Hematopoietic multipotent progenitor cell treated with erythropoietin and hydrocortisone succinate and interleukin-3 and kit ligand, for 4 days (in vitro differentiated cells): ENCODE measurements at places on chromosomes 16 and 17.
A peak's percentile ranks its signal among the peaks of the same experiment; 100 is the strongest.

- no peak for DNase-seq
Measured at GRCh38 chr17:81987161-81987770, 9.8 kb downstream of the ASPSCR1 start.

GRCh38 chr16:88886845-88887521 lies 20.5 kb upstream of the PABPN1L start:
- no peak for DNase-seq

DNA sequence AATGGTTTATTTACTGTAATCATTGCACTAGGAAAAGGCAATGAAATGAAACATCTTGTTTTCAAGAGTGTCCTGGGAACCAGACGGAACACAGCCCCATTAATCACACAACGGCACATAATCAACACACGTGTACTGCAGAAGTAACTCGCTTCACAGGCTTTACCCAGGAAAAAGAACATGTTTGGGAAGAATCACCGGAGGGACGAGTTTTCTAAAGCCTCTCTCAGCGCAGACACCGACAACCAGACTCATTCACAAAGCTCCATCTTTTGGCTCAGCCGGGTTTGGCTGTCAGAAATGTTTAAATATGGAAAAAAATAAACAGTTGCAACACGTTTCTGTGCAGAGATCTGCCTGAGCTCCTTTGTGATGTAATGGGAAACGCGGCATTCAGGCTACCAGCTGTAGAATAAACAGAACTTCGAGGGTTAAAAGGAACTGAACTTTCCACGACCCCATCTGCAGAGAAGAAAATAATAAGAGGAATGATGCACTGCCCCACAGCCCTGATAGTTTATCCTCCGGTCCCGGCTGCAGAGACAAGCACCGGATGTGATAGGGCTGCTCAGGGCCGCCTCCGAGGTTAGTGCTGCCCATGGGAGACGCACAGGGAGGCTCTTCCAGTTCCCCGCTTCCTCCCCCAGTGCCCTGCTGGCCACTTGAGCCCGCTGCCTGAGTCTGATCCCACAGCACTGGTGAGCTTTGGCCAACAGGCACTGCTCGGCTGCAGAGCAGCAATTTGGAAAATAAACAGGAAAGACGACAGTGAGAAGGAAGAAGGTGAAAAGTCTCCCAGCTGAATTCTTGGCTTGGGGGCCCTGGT lies 119.8 kb downstream of the HIC1 start:
- peak; percentile 29 for DNase-seq

DNA sequence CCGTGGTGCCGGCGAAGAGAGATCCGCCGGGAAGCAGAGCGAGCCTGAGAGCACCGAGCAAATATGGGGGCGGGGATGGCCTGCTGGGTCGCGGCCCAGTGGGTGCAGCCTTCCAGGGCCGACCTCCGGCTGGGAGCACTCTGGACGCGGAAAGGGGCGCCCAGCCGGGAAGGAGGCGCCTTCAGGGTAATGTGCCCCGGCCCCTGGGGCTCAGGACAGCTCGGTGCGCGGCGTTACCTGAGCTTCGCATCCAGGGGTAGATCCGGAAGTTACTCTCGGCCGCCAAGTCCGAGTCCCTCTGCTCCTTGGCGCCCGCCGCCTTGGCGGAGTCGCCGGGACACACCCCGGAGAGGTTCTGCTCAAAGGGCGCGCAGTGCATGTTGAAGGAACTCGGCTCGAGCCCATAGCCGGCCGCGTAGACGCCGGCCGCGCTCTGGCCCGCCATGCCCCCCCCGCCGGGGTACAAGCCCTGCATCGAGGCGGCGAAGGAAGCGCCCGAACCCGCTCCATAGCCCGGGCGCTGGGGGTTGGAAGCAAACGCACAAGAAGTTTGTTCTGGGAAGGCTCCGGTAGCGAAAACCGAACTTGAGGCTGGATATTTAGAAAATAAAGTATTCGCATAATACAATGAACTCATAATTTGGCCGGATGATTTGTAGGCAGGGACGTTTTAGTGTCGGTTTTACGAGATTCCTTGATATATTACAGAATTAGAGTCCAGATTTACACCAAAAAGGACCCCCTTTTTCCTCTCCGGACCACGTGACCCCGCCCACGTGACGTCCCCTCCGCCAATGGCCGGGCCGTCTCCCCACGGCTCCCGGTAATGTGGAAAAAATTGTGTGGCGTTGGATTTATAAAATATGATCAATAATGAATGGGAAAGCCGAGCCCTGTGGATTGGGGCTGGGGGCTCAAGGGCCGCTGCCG lies at the start of gene HOXB7:
Gene HOXB7, minus strand, starts transcription at position 736 of the 930 bp plus-strand sequence. Its CDS starts 99 bp downstream, at position 637.
- peak; percentile 64 for DNase-seq

- DNase-seq, result peak; percentile 79
Measured at GRCh38 chr17:60390925-60391470, 935 bp downstream of the USP32 start.

DNA sequence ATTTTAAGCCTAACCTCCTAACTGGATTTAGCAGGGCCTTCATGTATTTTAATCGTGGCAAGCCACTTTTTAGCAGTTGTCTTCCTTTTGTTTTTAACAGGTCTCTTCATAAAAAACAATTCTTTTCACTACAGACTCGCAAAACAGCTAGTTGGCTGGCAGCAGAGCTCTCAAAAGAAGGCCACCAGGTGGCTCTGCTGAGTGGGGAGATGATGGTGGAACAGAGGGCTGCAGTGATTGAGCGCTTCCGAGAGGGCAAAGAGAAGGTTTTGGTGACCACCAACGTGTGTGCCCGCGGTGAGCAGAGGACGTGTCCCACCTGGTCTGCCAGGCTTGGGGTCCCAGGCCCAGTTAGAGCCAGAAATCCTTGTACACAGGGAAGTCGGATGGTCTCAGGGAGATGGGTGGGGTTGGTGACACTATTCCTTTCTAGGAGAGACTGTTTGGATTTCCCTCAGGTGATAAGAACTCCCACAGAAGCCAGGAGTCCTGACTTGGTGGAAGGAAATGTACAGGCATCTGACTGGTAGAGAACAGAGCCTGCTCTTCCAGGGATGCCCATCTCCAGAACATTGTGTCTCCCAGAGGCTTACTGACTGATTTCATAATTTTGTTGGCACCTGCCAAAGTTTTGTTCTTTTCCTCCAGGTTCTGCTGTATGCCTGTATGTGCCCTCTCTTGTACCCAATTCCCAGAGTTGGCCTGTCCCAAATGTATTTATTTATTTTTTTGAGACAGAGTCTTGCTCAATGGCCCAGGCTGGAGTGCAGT lies 14.9 kb upstream of the DDX19A start:
- DNase-seq, result peak; percentile 18

GRCh38 chr17:10177131-10177912 lies 21.1 kb downstream of the GAS7 start:
- no peak for DNase-seq

DNA sequence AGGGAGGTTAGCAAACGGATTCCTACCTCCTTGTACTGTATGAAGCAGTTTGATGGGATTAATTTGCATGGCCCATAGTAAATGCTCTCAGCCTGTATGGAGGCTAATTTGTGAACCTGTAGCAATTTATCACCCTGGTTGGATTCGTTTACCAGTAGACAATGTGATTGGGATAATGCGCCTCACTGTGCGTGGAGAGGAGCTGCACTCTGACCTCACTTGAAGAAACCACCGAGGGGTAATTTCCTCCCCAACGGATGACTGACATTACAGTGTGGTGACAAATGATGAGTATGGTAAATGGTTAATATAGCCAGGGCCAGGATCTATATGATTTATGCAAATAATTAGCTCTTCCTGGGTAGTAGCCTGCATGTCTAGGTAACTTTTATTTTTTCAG lies 479.1 kb upstream of the RBFOX1 start:
- DNase-seq, result no peak

GRCh38 chr16:19090916-19091315 lies 22.8 kb upstream of the ITPRIPL2 start:
- DNase-seq, result no peak

- peak; percentile 77 for DNase-seq
Measured at GRCh38 chr17:31535581-31535981, 144.1 kb downstream of the RAB11FIP4 start.

- DNase-seq, result no peak
Measured at GRCh38 chr17:40418428-40418706, 671 bp upstream of the TOP2A start.

DNA sequence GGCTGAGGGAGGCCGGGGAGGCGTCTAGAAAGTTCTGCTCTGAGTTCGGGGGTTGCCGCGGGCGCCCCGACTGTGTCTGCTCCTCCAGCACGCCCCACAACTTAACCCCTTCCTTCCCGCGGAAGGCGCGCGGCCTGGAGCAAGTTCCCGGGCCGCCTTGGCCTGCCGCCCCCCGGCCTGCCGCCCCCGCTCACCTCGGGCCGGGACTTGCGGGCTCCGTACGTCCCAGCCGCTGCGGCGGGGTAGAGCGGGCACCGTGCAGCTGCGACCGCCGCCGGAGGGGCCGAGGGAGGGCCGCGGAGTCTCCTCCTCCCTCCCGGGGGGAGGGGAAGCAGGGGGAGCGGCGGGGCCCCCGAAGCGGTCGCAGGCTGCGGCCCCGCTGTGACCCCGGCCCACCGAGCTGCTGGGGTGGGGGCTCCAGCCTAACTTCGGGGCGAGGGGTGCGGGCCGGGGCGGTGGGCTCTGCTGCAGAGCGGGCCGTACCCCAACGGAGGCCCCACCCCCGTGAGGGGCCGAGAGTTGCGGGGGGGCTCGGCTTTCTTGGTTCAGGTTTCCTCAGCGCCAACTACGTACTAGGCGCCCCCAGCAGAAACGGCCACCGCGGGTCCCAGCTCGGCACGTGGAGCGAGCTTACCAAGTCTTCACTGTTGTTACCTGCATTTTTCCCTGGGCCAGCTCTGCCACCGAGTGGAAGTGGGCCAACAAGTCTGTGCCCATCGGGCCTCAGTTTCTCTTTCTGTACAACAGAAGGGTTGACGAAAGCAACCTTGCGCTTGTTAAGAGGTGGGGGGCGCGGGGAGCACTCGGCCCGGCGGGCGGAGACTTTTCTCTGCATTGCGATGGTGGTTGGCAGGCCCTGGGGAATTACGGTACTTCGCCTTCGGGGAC lies at the start of gene CCDC102A:
Gene CCDC102A, minus strand, starts transcription at position 266 of the 888 bp plus-strand sequence. CDS start 7,394 bp downstream, outside the sequence.
- DNase-seq, result peak; percentile 47

- no peak for DNase-seq
Measured at GRCh38 chr16:75317101-75317522, 65.7 kb upstream of the BCAR1 start.

GRCh38 chr17:66841328-66841727 lies 6.4 kb downstream of the CACNG5 start:
- DNase-seq, result no peak

GRCh38 chr17:71237903-71238538 lies 882.8 kb upstream of the SOX9 start:
- peak; percentile 10 for DNase-seq

- no peak for DNase-seq
Measured at GRCh38 chr17:45708707-45709290, 75.3 kb upstream of the CRHR1 start.

DNA sequence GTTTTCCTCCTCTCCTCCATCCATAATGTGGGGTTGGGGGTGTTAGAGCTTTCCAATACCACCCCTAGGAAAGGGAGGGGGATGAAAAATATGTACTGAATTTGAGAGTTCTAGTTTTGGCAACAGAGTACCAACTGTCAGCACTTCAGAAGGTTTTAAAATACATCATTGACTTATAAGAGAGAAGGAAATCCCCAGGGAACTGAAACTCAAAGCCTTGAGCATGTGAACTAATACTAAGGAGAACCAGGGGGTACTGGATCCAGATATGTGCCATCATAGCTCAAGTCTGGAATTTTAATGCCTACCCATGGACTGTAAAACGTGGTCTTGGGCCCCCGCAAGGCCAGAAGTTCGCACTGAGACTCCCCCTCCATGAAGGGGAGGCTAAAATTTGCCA lies 15.8 kb downstream of the CACNG5 start:
- no peak for DNase-seq

DNA sequence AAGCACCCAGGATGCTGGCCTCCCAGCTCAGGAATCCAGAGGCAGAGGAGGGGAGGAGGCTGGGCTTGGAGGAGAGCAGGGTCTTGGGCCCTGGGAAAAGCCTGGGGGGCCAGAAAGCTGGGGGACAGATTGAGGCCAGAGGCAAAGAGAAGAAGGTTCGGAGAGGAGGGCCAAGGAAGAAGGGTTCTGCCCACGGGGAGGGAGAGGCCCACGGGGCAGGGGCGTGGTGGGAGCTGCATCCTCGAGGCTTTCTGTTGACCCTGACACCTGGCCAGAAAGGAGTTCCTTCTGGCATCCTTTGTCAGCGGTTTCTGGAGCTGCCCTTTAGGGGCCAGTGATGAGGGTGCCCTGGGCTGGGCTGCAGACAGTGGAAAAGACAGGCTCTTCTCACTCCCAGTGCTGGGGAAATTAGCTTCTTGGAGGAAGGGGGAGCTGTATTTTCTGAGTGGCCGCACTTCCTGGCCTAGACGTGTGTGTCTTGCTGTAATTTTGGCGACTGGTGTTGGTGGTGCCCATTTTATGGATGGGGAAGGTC lies 308.7 kb downstream of the SEC14L1 start:
- no peak for DNase-seq

GRCh38 chr17:59002126-59002525 lies 104.6 kb downstream of the TRIM37 start:
- no peak for DNase-seq

DNA sequence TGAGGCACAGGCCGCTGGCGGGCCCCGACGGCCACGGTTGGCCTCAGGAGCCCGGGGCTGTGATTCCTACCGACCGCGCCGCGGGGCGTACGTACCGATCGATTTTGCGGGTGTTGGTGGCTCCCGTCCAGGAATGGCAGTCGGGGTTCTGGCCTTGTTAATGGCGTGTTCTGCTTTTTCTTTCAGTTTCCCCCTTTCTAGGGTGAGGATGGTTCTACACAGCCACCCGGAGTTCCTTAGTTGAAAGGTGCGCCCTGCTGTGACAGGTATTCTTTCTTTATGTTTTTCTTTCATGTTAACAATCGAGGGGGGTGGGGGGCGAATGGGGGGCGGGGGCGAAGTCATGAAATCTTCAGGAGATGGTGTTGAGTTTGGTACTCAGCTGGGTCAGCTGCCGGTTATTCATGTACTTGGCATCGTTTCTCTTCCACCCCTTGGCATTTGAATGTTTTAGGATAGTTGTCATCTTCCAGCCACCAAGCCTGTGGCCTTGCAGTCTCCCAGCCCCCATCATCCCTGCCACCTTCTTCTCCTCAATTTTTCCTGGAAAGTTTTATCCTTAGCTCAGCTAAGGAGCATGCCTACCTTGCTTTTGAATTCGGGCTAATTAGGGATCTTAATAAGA lies 802 bp downstream of the CYLD start:
- DNase-seq, result peak; percentile 46
